ENCODE measurements at places on chromosomes 6 and 20.

- H3K27me3 ChIP-seq = no peaks in the 10 kb centered on the region
- no peaks in the 10 kb centered on the region for H3K4me1 ChIP-seq
- H3K4me3 ChIP-seq = no peak overlapping the region
- H3K27ac ChIP-seq = no peak overlapping the region
- no peaks in the 10 kb centered on the region for H3K36me3 ChIP-seq
Observed at GRCh38 chr20:17381724-17382123, 149.5 kb downstream of the BFSP1 start.

DNA sequence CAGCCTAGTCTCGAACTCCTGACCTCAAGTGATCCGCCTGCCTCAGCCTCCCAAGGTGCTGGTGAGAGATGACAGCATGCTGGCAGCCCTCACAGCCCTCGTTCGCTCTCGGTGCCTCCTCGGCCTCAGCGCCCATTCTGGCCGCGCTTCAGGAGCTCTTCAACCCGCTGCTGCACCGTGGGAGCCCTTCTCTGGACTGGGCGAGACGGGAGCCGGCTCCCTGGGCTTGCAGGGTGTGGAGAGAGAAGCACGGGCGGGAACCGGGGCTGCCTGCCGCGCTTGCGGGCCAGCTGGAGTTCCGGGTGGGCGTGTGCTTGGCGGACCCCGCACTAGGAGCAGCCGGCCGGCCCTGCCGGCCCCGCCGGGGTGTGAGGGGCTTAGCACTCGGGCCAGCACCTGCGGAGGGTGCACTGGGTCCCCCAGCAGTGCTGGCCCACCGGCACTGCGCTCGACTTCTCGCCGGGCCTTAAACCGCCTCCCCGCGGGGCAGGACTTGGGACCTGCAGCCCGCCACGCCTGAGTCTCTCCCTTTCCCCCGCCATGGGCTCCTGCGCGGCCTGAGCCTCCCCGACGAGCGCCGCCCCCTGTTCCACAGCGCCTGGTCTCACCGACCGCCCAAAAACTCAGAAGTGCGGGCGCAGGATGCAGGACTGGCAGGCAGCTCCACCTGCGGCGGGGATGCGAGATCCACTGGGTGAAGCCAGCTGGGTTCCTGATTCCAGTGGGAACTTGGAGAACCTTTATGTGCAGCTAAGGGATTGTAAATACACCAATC lies 31.5 kb upstream of the RANBP9 start:
- no peak for DNase-seq
- H3K27ac ChIP-seq = no peak overlapping the region
- no peak overlapping the region for H3K4me3 ChIP-seq
- H3K36me3 ChIP-seq = no peaks in the 10 kb centered on the region

DNA sequence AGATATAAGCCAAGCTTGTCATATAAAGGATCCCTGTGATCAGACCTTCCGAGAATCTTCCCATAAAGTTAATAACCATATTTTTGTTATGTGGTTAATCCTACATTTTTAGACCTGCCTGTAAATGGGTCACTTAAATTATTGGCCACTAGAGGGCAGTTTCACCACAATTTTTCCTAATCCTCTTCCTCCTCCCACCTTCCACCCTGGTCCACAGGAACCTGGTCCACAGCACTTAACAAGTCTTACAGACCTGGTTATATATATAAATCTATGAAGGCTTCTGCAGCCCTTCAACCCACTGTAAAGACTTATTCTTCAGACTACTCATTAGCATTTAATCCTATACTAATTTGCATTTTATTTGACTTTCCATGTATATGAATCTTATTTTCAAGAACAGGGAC lies 28.3 kb downstream of the MRS2 start:
- H3K36me3 ChIP-seq = no peaks in the 10 kb centered on the region
- no peaks in the 10 kb centered on the region for H3K4me1 ChIP-seq
- H3K4me3 ChIP-seq = no peak overlapping the region
- H3K27me3 ChIP-seq = no peaks in the 10 kb centered on the region
- no peak for DNase-seq

DNA sequence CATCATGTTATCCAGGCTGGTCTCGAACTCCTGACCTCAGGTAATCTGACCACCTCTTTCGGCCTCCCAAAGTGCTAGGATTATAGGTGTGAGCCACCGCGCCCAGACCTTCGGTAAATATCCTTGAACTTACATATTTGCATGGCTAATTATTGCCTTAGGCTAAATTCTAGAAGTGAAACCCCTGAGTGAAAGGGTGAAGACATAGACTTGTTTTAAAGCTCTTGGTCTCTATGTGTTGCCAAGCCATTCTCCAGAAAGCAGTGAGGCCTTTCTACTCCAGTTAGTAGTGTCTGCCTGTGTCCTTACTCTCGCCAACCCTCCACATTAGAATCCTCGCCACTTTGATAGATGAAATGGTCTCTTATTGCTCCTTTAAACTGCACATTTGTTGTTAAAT lies 2.6 kb upstream of the NOTCH4 start:
- peaks cover 37% of the 10 kb centered on the region for H3K4me1 ChIP-seq
- no peaks in the 10 kb centered on the region for H3K27me3 ChIP-seq
- H3K27ac ChIP-seq = peak overlapping the region; percentile 24
- no peaks in the 10 kb centered on the region for H3K36me3 ChIP-seq
- no peak for DNase-seq
- 0 out of 2 replicates have a peak overlapping the region, but pooled peaks have one; percentile 23 for H3K4me3 ChIP-seq

- H3K4me3 ChIP-seq = no peak overlapping the region
- H3K27me3 ChIP-seq = no peaks in the 10 kb centered on the region
- H3K36me3 ChIP-seq = no peaks in the 10 kb centered on the region
- H3K4me1 ChIP-seq = no peaks in the 10 kb centered on the region
- no peak overlapping the region for H3K27ac ChIP-seq
Observed at GRCh38 chr6:160252073-160252813, 6.4 kb downstream of the SLC22A2 start.

DNA sequence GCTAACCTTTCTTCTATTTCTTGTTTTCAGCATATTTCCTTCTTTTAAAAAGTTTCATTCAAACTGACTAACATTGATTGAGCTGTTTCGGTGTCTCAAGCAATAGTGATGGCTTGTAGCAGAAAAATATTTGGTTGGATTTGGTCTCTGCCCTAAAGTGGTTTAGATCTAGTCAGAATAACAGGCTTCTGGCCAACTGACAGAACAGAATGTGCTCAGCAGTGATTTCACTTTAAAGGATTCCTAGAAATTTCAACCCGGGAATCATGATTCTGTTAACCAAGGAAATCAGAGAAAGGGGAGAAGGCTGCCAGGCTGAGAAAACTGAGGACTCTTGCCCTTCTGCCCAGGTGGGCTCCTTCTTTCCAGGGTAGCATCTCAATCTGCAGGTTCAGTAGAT lies 16.6 kb upstream of the GSTA1 start:
- no peaks in the 10 kb centered on the region for H3K36me3 ChIP-seq
- no peaks in the 10 kb centered on the region for H3K27me3 ChIP-seq
- no peaks in the 10 kb centered on the region for H3K4me1 ChIP-seq
- H3K27ac ChIP-seq = no peak overlapping the region
- no peak overlapping the region for H3K4me3 ChIP-seq

- H3K4me3 ChIP-seq = no peak overlapping the region
- H3K27me3 ChIP-seq = no peaks in the 10 kb centered on the region
- no peaks in the 10 kb centered on the region for H3K36me3 ChIP-seq
- no peak overlapping the region for H3K27ac ChIP-seq
- no peaks in the 10 kb centered on the region for H3K4me1 ChIP-seq
- DNase-seq = no peak
Observed at GRCh38 chr6:69953491-69953890, 87.1 kb downstream of the COL19A1 start.

DNA sequence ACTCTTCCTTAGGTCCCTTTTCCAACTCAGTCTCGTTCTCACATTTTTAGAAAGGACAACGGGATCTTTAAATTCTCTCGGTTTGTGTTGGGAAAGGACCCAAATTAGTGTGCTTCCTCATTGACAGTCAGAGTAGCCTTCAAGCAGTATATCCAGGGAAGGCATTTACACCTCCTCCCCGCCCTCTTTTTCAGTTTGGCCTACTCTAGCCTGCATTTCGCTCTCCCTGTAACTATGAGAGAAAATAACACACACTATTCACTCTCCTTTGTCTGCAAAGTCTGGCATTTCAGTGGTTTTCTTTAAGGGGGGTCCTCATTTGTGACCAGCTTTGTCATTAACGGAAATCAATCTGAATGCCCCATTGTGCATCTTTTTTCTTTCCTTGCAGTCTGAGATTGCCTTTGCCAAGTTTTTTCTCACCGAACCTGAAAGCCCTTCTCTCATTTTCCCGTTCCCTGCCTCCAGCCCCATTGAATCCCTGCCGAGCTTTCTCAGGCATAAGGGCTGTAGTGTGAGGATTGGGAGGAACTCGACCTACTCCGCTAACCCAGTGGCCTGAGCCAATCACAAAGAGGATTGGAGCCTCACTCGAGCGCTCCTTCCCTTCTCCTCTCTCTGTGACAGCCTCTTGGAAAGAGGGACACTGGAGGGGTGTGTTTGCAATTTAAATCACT lies 393 bp upstream of the FABP7 start:
- no peaks in the 10 kb centered on the region for H3K27me3 ChIP-seq
- H3K4me3 ChIP-seq = no peak overlapping the region

DNA sequence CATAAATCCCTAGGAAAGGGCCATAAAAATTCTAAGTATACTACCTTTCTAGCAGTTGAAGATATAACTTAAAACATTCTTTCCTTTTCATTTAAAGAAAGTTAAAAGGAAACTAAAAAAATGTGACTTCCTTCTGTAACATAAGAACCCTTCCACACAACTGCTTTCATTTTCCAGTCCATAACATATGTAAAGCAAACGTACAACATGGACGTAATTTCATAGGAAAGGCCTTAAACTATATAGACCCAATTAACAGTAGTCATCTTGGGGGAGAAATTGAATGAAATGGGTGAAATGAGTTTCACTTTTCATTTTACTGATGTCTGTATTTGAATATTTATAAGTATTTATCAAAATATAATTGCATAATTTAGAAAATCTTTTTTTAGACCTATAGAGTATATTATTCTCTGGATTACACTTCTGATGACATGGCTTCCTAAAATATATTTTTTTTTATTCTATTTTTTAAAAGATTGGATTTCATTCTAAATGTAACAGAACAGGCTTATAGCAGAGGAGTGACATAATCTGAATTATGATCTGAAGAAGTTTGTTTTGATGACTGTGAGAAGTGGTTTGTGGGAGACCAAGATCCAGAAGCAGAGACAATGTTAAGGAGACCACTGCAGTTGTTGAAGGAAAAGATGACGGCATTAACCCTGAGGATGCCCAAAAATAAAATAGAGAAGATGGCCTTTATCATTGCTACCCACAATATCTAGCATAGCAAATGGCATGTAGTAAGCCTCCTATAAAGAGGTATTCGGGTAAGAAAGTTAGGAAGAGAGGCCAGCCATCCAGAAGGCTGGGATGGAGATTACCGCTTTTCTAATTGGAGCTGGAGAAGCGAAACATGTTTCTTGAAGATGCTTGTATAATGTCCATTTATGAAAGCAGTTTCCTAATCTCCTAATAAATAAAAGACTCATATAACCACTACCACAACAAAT lies 260.4 kb downstream of the PTPRK start:
- 0 out of 2 replicates have a peak overlapping the region, but pooled peaks have one; percentile 20 for H3K4me3 ChIP-seq
- 0 out of 2 replicates have a peak, but pooled peaks cover 3% of the 10 kb centered on the region for H3K4me1 ChIP-seq
- no peaks in the 10 kb centered on the region for H3K27me3 ChIP-seq
- no peaks in the 10 kb centered on the region for H3K36me3 ChIP-seq

GRCh38 chr20:48374991-48375595 lies 452.7 kb downstream of the PREX1 start:
- H3K4me3 ChIP-seq = no peak overlapping the region
- H3K27ac ChIP-seq = no peak overlapping the region

DNA sequence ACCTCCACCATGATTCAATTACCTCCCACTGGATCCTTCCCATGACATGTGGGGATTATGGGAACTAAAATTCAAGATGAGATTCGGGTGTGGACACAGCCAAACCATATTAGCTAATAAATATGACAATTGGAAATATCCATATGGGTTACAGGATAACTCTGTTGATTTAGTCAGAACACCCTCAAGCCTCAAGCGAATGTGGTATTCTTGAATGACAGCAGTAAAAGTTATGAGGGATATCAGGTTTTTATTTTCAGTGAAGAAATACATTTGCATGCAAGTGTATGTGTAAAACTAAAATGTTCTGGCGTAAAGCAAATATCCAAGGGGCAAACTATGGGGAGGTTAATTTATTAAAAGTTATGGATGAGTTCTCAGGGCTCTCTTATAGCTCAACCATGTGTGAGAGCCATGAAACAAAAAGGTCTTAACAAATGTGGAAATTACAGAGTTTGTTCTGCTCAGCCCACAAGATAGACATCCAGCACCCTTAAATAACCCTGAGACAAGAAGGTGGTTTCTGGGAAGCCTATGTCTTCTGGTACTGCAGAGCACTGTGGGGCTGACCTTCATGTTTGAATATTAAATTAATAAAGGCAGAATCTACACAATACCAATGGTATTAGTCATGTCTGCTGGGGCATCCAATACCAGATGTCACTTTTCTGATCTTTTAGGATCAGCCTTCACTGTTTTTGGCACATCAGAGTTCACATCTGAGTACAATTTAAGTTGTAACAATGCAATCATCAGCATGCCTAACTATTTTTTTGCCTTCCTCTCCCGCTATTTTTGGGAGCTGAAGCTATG lies 370.5 kb upstream of the RSPO3 start:
- no peaks in the 10 kb centered on the region for H3K36me3 ChIP-seq
- H3K4me1 ChIP-seq = no peaks in the 10 kb centered on the region
- DNase-seq = no peak
- no peak overlapping the region for H3K27ac ChIP-seq
- H3K27me3 ChIP-seq = no peaks in the 10 kb centered on the region

DNA sequence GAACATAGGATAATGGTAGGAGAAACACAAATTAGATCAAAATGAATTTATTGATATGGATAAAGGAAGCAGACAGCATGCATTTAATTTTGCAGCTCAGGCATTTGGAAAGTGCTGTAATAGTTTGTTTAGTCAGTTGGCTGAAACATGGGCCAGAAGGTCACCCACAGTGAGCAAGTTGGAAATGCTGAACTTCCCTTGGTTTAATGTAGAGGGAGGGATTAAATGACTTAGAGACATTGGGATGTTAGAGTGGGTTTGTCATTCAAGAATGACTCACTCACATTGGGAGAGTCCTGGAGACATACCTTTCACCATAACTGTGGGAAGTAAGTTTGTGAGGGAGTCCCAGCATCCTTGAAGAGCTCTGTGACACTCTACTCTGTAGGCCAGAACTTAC lies 231.5 kb upstream of the PLCB4 start:
- H3K27ac ChIP-seq = no peak overlapping the region
- no peaks in the 10 kb centered on the region for H3K4me1 ChIP-seq
- DNase-seq = no peak
- no peaks in the 10 kb centered on the region for H3K36me3 ChIP-seq
- no peak overlapping the region for H3K4me3 ChIP-seq
- no peaks in the 10 kb centered on the region for H3K27me3 ChIP-seq

- H3K36me3 ChIP-seq = no peaks in the 10 kb centered on the region
- no peak overlapping the region for H3K4me3 ChIP-seq
- H3K4me1 ChIP-seq = peaks cover 13% of the 10 kb centered on the region
- H3K27me3 ChIP-seq = no peaks in the 10 kb centered on the region
- H3K27ac ChIP-seq = no peak overlapping the region
Observed at GRCh38 chr6:20704325-20705025, 170.2 kb downstream of the CDKAL1 start.

DNA sequence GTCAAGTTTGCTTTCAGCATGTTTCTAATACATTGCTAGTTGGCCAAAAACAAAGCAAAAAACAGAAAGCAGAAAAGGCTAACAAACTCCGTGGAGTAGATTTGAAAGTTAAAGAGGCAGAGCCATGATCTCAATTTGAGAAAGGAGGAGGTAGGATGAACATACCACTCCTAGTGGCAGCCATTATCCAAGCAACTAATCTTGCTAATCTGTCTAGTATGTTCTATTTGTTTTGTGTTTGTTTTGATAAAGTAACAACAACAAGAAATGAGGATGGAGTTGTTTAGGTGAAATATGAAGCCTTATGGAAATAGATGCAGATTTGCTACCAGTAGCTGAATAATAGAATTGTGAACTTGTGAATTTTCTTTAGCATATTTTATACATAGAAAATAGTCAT lies 295.5 kb upstream of the PRDM1 start:
- H3K4me3 ChIP-seq = no peak overlapping the region
- peaks cover 52% of the 10 kb centered on the region for H3K4me1 ChIP-seq
- H3K27ac ChIP-seq = no peak overlapping the region
- DNase-seq = no peak
- no peaks in the 10 kb centered on the region for H3K36me3 ChIP-seq
- no peaks in the 10 kb centered on the region for H3K27me3 ChIP-seq

Data from GM12878 (cell line).